ENCODE measurements at places on chromosomes 12 and 14.
A peak's percentile ranks its signal among the peaks of the same experiment; 100 is the strongest.

DNA sequence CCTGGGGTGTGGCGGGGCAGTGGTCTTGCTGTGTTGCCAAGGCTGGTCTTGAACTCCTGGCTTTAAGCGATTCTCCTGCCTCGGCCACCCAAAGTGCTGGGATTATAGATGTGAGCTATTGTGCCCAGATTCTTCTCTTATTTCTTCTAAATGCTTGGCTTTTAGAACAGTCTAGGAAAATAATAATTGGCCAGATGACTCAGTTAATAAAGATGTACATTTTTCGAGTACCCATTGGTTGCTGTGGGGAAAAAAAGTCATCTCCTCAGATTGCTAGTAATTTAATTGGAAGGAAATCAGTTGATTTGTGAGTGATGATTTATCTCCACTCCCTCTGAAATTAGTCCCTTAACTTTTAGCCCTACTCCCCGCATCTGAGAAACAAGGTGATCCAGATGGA lies 45.5 kb downstream of the CHST11 start:
- DNase-seq = no peak

GRCh38 chr12:47651368-47652254 lies 54.2 kb downstream of the RPAP3 start:
- no peak for DNase-seq

DNA sequence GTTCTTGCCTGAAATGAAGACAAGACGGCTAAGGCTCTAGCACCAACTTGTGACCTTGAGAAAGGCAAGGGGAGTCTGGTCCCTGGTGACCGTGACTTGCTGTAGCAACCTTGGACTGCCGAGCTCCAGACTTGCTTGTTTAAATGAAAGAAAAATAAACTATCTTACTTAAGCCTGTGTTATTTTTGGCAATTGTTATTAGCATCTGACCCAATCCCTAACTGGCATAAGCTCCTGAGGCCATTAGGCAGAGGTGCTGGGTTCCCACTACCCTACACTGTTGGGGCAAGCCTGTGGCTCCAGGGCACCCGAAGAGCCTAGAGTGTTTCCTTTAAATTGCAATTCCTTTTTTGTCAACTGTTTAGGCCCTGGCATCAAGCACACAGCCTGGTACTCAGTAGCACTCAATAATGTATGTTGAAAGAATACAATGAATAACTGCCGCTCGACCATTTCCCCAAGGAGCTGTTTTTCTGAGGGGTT lies 106.9 kb upstream of the HIF1A start:
- DNase-seq = no peak

GRCh38 chr14:32914391-32914790 lies 24.3 kb upstream of the NPAS3 start:
- no peak for DNase-seq

DNA sequence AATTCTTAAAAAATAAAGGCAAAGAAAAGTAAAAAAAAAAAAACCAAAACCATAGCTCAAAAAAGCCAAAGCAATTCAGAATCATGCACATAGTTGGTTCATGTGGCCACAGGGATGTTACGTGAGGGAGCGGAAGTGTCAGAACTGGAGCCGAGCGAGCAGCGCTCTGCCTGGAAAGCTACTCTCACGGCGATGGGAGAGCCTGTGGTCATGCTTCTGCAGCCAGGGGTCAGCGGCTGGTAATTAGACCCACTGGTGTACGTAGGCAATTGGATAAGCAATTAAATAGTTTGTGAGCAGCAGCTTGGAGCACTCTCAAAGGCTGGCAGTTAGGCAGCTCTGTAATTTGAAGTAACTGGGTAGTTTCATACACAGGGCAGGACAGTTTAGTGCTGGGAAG lies 58.1 kb downstream of the TRHDE start:
- no peak for DNase-seq

DNA sequence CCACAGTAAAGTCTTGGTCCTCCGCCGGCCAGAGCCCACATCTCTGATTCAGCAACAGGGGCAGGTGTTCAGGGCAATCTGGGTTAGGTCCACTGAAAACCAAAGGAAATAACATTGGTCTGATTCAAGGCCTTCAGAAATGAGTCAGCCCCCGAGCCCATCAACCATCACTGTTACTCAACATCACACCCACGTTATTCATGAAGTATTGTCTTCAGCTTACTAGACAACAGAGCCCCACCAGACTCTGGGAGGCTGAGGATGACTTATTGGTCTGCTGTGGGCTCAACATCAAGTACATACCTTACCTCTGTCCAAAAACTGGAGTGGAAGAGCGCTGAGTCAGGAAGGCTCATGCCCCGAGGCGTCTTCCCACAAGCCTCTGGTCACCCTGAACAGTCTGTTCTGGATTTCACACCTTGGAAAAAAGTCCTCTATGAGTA lies 97.5 kb downstream of the ZFP36L1 start:
- DNase-seq = peak; percentile 96

DNA sequence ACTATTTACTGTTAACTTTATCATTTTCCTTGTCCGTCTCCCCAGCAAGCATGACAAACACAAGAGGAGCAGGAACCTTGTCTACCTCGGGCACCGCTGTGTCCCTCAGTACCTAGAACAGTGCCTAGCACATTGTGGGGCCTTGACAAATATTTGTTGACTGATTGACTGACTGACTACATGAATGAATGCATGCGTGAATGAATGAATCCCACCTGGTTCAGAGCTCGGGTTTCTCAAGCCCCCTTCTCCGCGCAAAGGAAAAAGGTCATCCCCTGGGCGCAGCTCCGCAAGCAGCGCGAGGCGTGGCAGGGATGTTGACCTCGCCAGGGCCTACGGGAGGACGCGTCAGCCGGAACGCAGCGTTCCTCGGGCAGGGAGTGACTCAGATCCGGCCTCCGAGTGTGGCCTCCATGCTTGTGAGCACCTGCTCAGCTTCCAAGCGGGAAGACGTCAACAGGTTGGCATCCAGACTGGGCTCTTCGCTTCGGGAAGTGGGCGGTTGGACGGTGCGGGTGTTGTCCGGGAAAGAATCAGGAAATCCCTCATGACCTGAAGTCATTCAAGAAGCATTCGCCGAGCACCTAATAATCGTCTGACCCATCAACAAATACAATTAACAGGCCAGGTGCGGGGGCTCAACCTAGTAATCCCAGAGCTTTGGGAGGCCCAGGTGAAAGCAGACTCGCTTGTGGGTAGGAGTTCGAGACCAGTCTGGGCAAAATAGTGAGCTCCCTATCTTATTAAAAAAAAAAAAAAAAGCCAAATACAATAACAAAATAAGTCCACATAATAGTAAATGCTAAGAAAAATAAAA lies 13.9 kb upstream of the UBC start:
- no peak for DNase-seq

DNA sequence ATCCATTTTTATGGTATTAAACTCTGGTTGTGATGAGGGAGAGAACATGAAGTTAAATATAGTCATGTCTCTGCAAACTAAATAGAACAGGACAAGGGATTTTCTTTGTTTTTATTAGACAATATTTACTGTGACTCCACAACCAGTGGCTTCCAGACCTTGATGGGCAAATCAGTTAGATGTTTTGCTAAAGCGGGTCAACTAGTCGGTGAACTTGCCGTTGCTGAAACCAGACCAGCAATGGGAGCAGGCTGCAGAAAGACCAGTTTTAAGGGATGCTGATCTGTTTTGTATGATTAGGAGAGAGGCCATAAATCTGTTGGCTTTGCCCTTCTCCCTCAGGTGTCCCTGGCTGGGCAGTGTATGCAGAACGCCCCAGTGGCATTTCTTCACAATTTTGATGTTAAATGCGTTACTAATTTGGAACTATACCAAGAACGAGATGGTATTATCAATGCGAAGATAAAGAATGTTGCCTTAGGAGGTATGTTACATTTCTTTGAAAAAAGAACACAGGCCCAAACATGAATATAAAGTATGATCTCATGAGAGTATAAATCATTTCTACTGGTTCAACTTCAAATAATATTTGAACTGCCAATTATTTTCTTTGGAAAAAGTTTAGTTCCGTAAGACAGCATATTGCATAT lies 19.4 kb downstream of the TCTN2 start:
- no peak for DNase-seq

DNA sequence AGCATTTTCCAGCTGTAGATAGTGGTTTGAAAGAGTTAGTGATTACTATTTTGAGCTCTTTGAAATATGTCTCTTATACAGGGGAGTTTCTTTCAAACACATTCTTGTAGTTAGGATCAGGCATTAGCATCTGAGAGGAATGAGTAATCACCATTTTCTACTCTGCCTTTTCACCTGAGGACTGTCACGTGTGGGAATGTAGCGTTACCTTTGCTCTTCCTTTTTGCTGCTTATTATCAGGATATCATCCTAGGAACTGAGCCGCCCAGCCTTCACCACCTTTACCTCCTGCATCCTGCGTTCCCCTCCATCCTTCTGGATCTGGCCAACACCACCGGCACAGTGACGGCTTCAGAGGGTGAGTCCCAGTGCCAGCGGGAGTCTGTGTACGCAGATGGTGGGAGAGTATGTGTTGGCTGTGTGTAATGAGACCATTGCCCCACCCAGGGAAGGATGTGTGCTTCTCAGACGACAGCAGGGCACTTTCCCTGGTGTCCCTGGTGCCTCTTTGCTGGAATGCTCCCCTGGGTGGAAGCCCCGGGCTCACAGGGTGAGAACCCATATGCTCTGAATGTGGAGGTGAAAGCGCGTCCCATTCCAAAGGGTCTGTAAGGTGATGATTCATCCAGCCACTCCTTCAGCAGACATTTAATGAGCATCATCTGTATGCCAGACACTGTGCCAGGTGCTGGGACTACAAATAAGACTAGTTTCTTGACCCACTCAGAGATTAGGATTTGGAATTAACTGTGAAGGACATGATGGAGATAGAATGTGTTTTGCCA lies 27.5 kb downstream of the GSG1 start:
- DNase-seq = no peak

- DNase-seq = no peak
These were observed 4.2 kb upstream of the AMN1 start for GRCh38 chr12:31732926-31733548.

DNA sequence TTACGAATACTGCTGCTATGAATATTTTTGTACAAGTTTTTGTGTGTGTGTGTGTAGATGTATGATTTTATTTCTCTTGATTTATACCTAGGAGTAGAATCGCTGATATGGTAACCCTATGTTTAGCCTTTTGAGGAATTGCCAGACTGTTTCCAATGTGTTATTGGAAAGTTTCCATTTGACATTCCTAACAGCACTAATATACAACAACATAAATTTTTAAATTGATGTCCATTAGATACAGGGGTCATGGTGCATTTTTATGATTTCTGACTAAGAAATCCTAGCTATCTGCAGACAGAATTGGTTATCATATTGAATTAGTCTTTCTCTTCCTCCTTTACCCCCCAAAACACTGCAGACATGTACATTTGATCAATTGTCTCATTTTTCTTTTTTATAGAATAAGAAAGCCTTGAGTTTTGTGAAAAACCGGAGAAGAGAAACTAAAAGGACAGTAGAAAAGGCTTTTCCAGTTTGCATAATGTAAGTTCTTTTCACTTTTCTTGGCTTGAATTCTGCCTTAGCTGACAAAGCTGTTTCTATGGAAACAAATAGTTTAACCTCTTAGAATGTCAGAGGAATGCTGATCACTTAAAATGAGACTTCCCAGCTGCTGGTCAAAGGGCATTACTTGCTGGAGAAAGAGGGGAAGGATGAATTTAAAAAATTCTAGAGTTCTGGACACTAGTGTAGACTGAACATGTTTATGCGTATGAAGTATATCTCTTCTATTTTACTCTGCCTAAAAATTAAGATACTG lies 28.2 kb downstream of the PALS1 start:
- no peak for DNase-seq

DNA sequence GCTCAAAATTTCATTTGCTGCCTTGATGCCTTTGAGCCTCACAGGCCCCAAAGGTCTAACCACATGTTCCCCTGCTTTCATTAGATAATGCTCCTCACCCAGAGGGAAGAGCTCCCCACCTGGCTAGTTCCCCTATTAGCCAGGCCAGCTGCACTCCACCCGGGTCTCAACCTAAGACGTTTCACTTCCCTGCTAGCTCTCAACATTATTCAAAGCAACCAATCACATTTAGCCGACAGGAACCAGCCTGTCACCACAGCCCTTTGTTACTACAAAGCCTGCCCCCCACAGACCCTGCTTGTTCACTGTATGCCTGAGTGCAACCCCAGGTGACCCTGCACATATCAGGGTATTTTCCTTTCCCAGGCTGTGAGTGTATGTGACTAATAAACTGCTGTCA lies 78.6 kb downstream of the SLC15A5 start:
- no peak for DNase-seq

GRCh38 chr12:11732023-11732422 lies 82.5 kb downstream of the ETV6 start:
- DNase-seq = no peak

DNA sequence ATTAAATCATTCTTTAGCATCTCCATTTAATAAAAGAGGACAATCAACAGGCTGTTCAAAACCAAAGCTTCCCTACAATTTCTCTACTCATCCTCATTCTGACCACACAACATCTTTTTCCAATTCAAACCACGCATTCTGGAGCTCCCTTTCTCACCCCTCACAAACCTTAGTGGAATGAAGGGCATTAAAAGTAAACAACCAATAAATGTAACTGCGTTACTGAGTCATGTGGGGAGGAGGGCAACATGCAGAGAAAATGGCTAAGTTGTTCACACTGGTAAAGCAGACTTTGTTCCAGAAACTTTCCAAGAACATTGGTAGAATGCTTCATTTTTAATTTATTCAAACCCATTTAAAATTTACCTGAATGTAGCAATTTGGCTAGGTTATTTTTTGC lies 19.6 kb downstream of the SOX5 start:
- no peak for DNase-seq
